ENCODE measurements at places on chromosomes 5 and 9. TPM values are rescaled to one million over a fixed set of nuclear protein-coding genes. Genes with fewer than 3 reads are reported as not detected.

The FOXI1 gene
- total RNA-seq, result not detected

The PROB1 gene
- total RNA-seq, result under 0.01 TPM

The COL27A1 gene
- total RNA-seq, result 0.41 TPM

GRCh38 chr9:130805510-130806326, 29.3 kb upstream of the ABL1 start:
- no peak for DNase-seq

DNA sequence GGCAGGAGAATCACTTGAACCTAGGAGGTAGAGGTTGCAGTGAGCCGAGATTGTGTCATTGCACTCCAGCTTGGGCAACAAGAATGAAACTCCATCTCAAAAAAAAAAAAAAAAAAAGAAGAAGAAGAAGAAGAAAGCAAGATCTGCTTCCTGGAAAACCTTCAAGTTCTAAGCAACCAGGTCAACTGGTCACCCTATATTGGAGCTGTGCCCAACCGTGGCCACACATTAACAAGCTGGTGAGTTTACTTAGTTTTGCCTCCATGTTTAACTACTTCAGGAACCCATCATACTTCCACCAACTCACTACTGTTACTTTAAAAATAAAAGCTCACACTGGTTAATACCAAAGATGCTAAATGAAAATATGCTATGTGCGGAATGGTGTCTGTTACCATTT, 12.3 kb upstream of the SKP1 start:
- no peak for DNase-seq

- DNase-seq, result no peak
Measured at GRCh38 chr9:135939351-135940265, 21.6 kb downstream of the UBAC1 start.

All from frontal cortex (tissue), 4 donors.